ENCODE measurements at places on chromosomes 4 and X. TPM values are rescaled to one million over a fixed set of nuclear protein-coding genes. Genes with fewer than 3 reads are reported as not detected.

VEGFD gene
- total RNA-seq: 2.5 TPM

KCNIP4 gene
- not detected for total RNA-seq

AFP gene
- 1.7 TPM for total RNA-seq

TLR10 gene
- total RNA-seq: not detected

SYP gene
- 0.44 TPM for total RNA-seq

ADAMTS3 gene
- 0.76 TPM for total RNA-seq

HS3ST1 gene
- 12.8 TPM for total RNA-seq

ASB9 gene
- total RNA-seq: 5.7 TPM

MAGIX gene
- total RNA-seq: 2.0 TPM

DCX gene
- not detected for total RNA-seq

RASL11B gene
- not detected for total RNA-seq

DNA sequence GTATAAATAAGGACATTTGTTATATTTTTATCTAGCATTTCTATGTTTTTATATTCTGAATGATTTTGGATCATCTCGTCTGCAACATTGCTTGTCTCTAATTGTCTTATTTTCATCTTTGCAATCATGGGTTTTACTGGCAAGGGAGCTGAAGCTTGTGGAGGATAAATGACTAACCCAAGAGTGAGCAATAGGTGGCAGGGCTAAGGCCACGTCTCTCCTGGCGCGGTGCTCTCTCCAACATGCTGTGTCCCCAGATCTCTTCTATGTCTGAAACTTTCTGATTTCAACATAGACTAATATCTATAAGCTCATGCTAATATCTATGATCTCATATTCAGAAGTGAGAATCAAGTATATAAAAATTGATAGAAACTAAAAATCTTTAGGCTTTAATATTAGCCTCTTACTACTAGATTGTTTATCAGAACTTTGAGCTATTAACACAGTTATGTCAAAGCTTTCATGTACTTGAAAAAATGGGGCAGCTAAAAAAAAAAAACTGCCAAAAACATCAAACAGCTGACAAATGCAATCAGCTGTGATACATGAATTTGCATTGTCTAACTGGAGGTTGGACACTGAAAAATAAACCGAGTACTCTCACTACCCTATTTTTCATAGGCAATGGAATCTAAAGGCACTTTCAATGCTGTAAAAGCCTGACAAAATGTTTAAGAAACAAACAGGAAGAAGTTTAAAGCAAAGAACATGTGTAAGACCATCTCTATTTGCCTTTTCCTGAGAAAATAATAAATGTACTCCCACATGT, 169.2 kb downstream of the TMA16 start:
- DNase-seq: no peak

DNA sequence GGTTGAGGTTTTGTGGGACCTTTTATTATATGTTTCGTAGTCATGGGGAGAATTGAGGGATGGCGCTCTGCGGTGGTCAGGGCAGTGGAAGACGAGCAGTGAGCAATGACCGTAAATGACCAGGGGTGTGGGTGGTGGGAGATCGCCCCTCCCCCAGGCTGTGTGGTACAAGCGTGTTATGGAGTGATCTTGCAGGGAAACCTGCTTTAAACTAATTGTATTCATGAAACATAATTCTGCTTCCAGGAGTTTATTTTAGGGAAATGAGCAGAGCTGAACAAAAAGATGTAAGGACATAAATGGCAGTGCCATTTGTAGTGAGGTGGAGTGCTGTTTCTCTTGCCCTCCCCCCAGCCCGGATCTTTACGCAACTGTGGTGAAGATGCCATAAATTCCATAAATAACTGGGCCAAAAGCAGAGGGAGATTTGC, 20.2 kb downstream of the GYG2 start:
- DNase-seq: no peak

GRCh38 chrX:3476973-3477372, 130.5 kb upstream of the MXRA5 start:
- DNase-seq: no peak

- DNase-seq: no peak
Measured at GRCh38 chr4:7255996-7256395, 63.7 kb downstream of the SORCS2 start.

GRCh38 chrX:106450405-106450804, 161.4 kb upstream of the RADX start:
- DNase-seq: no peak

DNA sequence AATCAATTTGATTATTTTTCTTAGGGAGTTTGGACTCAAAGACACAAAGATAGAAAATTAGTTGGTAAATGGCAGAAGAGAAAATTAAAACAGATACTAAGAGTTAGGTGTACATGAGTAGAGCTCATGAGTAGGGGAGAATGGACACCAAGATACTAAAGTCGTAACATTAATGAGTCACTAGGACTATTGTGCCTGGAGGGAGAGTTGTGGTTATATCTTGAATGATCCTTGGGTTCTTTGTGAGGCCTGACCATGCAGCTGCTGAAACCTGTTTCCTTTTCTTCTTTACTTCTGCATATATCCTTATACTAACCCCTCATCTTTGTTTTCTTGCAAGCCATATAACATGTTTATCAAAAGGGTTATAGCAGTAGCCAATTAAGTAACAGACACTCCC, 532.8 kb downstream of the RPA4 start:
- no peak for DNase-seq

GRCh38 chr4:186724864-186725468, 1.3 kb upstream of the FAT1 start:
- DNase-seq: peak; percentile 11

DNA sequence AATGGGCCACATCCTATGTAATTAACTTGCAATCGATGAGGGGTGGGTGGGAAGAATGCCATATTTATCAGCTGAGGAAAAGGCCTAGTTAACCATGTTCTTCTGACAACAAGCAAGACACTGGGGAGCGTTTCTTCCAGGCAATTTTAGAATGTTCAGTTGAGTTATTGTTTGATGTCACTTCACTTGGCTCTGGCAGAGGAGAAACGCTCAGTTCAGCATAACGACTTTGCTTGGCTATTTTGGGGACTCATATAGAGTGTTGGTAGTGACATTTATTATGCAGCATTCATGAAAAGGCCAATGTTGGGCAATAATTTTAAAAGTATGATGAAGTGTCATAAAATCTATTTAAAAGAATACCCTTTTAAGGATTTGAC, 648 bp downstream of the SYNPO2 start:
- DNase-seq: no peak

GRCh38 chrX:143733866-143734265, 13.3 kb upstream of the SPANXN2 start:
- DNase-seq: no peak

- no peak for DNase-seq
Measured at GRCh38 chr4:76591992-76592391, 157.0 kb downstream of the SHROOM3 start.

- DNase-seq: no peak
Measured at GRCh38 chr4:37631551-37631950, 54.6 kb downstream of the RELL1 start.

DNA sequence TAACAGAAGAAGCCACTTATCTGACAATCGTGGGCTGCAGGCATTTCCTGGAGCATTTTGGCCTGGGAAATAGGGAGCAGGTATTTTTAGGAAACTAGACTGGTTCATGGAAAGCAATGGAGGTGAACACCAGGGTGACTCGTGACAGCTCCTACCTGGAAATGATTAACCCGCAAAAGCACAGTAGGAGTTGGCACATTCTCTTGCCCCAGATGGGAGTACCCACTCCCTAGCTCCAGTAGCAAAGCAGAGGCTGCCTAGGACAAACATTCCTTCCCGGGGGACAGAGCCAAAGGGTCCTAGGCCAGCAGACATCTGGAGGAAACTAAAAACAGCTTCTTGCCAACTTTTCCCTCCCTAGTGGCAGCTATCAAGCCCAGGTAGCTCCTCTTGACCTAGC, 29.0 kb downstream of the RTL5 start:
- DNase-seq: no peak

- DNase-seq: no peak
Measured at GRCh38 chrX:30865612-30866011, 23.4 kb downstream of the TAB3 start.

DNA sequence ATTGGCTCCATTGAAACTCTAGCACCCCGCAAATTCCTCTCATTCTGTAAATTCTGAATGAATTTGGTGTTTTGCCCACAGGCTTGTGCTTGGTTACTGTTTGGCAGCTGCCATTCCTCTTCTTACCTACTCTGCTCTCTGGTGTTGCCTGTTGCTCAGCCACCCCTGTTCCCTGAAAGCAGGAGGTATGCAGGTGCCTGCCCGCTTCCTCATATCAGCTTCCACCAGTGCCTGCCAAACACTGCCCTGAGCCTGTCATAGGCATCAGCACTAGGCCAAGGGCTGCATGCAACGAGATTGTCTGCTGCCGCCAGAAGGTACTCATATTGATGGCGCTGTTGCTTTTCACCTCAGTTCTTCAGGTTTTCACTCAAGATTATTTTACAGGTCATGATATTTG, 978.1 kb downstream of the C4orf33 start:
- DNase-seq: no peak

- no peak for DNase-seq
Measured at GRCh38 chrX:50953832-50954231, 43.3 kb downstream of the BMP15 start.

DNA sequence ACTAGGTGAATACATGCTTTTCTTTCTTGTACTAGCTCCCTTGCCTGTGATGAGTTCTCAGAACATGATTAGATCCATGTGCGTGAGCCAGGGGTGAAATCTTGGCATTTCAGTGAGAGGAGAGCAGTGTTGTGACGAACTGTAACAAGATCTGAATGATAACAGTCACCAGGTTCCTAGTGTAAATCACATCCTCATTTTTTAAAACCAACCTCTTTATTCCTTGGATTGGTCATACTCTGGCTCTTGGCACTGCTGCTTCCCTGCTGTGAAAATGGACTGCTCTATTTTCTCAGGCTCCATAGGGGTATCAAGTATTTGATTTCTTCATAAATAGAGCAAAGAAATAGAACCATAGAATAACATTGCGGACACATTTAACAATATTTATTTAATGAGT, 206.3 kb downstream of the SLC4A4 start:
- DNase-seq: no peak

- no peak for DNase-seq
Measured at GRCh38 chrX:16002185-16002584, 121.2 kb upstream of the GRPR start.

- DNase-seq: no peak
Measured at GRCh38 chr4:37910091-37910486, 19.2 kb downstream of the TBC1D1 start.

Measured in PC-9 (cell line).